ENCODE measurements at places on chromosomes 2 and 18.

DNA sequence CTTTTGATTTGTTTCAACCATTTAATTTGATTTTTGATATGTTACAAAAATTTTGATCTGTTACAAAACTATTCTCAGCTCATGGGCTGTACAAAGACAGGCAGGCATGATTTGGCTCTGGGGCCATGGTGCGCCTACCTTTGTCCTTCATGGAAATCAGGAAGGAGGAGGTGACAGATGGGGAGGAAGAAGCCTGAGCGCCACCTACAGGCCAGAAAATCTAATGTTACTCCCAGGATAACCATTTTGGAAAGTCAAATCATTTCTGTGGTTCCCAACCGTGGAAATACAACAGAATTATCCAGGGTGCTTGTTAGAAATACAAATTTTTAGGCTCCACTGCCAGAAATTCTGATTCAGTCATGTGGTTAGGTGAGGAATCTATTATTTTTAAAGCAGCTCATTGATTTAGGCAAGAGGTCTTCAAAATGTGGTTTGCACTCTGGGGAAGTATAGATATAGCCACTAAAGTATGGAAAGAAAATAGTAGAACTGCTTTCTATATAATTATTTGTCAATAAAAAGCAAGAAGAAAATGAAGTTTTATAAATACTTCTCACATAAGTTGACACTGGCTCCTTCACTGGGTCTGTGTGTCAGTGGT lies 93.9 kb downstream of the EVA1A start:
- DNase-seq = no peak

GRCh38 chr2:215358891-215359575 lies 47.2 kb downstream of the ATIC start:
- DNase-seq = no peak

- no peak for DNase-seq
Observed at GRCh38 chr2:86671337-86671981, 47.8 kb upstream of the RNF103 start.

DNA sequence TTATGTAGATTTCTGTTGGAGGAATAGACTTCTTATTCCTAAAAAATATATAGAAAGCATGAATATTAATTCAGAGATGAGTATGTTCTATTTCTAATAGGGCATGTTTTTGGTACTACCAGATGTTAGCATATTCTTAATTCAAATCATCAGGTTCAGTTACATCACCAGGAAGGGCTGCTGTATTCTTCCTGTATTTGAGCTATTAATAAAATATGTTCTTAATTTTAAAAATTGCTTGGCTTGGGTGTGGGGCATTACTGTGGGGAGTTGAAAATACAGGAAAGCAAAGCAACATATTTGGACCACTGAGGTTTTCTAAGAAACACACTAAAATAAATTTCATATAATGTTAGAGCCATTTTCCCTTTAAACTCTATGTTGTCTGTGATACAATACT lies 343.0 kb downstream of the EPHA4 start:
- no peak for DNase-seq

DNA sequence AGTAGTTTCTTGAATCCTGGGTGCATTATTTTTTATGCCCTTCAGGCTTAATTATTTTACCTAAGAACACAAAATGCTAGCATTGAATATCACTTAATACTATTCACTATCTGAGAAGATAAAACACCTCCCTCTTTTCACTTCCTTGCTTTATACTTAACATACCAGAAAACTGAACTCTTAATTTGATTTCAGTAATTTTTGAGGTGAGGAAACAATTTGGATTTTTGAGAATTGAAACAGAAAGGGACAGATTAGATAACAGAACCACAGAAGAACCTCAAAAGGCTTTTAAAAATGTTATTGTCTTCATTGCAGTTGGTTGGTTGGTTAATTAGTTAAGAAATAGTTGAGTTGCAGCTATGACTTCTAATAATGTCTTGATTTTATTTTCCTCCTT lies 69.5 kb downstream of the GPD2 start:
- no peak for DNase-seq

GRCh38 chr18:23277399-23277798 lies 142.1 kb downstream of the CABLES1 start:
- DNase-seq = no peak

DNA sequence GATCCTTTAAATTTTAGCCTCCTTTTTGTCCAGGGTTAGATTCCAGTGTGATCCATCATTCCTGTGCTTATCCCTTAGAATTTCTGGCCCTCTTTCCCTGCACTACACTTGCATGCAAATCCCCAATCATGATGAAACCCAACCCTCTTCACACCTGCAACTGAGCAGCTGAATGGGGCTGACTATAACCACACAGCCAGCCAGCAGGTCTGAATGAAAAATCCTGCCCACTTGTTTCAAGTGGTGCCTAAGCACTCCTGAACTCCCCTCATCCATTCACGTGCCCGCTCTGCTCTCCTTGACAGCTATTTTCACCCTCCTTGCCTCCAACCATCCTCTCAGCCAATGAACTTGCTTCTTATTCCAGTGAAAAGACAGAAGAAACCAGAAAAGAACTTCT lies 80.5 kb upstream of the AFF3 start:
- DNase-seq = no peak

- no peak for DNase-seq
Observed at GRCh38 chr2:178241844-178242551, 47.7 kb downstream of the OSBPL6 start.

DNA sequence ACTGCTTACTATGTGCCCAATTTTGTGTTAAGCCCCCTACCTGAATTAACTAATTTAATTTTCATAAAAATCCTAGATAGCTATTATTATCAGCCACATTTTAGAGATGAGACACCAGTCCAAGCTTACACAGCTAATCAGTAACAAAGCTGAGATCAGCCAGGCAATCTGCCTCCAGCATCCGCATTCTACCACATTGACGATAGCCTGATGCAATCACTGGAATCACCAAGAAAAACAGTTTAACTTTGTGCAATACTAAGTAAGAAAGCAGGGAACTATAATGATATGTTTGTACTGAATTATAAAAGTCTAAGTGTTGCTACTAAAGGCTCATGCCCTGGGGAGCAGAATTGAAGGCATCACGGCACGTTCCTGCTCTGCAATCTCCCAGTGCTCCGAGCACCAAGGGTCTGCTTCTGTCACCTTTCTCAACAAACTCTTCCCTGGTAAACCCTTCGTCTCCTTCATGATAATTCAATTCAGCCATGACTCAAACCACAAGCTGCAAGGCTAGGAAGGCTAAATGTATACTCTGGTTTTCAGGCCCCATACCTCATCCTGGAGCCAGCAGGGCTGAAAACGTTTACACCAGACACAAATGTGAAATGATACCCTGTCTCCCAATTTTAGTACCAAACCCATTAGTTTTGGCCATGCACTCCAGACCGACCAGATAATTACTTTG lies 19.4 kb downstream of the KANSL3 start:
- DNase-seq = no peak

GRCh38 chr2:233966388-233966787 lies 49.2 kb downstream of the TRPM8 start:
- no peak for DNase-seq

DNA sequence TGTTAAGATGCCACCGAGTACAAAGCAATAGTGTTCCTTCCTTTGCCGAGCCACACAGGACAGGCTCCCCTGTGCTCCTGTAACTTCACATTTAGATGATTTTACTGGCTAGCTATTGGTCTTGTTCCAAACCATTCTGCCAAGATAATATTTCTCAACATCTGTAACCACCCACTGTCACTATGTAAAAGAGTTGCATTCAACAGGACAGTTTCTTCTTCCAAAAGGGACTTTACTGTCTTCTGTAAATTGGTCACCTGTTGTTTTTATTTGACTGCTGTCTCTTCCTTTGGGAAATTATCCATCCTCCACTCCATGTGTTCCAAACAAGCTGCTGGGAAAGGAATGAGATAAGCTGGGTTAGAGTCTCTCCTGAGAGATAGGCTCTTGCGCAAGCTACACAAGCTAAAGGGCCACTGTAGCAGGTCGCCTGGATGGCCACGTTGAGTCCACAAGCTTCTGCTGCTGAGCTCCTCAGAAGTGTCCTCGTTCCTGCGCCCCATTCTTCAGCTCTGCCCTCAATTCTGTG lies 14.4 kb upstream of the BZW1 start:
- no peak for DNase-seq

DNA sequence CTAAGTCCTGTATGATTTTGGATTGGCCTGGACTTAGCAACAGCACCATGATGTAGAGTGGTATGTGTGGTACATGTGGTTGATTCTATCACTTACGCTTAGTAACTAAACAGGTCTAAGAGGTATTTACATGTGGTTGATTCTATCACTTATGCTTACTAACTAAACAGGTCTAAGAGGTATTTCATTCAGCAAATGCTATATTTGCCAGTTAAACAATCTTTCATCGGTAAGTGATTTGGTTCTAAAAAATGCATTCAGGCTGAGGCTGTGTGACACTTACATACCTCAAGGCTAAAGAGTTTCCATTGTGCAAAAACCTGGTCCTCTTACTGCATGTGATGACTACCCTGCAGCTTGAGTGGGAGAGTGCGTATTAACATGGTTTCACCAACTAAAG lies 13.1 kb downstream of the EIF4E2 start:
- DNase-seq = no peak

DNA sequence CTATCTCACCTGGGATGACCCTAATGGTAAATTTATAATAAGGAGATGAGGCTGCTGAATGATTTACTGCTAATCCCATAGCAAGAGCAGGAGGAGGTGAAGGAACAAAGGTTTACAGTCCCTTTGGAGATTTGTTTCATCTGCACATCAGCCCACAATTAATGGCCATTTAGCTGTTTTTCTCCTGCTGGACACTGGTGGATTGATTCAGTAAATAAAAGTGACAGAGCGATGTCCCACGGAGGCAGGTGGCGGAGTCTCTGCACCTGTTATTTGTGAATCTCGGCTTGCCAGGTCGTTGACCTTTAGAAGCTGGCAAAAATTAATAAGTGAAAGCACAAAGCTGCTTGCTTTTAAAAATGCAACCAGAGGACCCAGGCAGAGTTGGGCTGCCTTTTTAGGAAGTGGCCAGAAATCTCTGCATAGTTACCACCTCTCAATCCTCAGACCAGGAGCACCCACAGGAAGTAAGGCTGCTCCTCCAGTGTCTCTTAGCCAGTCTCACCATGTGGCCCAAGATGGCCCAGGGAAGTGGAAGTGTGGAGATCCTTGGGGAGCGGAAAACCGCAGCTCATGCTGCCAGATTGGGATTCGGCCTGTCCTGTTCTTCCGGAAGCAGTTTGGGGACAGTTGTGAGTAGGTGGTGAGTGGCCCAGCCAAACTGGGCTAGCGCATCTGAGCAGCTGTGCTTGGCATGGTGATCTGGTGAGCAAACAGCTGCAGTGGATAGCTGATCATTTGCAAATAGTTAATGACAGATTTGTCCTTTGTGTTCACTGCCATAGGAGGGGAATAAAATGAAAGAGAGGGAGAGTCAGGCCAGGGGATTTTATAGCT lies 1005.7 kb upstream of the PIK3C3 start:
- DNase-seq = no peak

- no peak for DNase-seq
Observed at GRCh38 chr18:50726960-50727589, 92.7 kb downstream of the MRO start.

GRCh38 chr2:232492236-232492848 lies 4.7 kb upstream of the ECEL1 start:
- DNase-seq = no peak

DNA sequence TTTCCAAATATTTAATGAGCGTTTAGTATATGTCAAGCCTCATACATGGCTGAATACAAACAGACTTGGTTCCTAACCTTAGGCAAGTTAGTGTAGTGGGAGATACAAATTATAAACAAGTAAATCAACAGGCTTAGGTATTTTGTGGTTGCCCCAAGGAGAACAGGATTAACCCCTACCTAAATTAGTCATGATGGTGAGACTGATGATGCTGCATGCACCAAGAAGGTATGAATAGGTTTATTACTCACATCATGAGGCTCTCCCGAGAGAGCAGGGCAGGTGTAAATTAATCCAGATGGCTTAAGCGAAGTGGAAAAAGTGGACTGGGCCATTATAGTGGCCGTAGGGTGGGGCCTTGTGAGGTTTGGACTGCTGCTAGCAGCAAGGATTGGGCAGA lies 118.1 kb upstream of the GCFC2 start:
- DNase-seq = no peak

GRCh38 chr2:72275084-72275483 lies 127.4 kb upstream of the CYP26B1 start:
- DNase-seq = no peak

- no peak for DNase-seq
Observed at GRCh38 chr18:62758591-62758990, 43.2 kb downstream of the PHLPP1 start.

DNA sequence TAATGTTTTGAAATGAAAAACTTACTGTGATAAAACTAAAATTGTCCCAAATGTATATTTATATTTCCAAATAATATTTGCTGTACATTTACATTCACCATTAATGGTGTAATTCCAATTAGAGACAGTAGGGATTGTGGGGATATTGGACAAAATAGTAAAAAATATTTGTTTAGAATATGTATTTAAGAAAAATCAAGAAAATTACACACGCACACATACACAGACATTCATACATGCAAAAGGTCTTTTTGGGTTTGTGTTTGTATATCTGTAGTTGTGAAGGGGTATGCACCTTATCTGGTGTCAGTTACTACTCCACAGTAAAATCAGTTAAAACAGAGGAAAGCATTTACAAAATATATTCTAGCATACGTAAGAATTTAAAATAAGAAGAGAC lies 435.9 kb upstream of the ZNF804A start:
- DNase-seq = no peak

DNA sequence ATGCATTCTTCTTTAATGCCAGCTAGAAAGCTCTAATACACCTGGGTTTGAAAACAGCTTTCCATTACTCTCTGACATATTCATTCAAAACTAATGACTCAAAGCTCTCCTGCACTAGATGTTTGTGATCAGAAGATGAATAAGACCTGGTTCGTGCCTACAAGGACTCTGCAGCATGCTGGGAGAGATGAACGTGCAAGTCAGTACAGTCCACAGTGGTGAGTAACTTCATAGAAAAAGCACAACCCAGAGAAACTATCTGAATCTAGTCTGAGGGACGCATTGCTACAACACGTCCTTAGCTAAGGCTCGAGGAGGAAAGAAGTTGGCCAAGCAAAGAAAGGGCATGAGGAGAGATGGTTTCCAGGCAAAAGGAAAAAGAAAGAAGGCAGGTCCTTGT lies 234.3 kb downstream of the OSR1 start:
- DNase-seq = no peak

Measured in stimulated activated CD8-positive, alpha-beta memory T cell treated with anti-CD3 and anti-CD28 coated beads, Interleukin-2, amount 100 ng/mL, for 1 hour (primary cell).